ENCODE measurements at places on chromosomes 1 and 21.

DNA sequence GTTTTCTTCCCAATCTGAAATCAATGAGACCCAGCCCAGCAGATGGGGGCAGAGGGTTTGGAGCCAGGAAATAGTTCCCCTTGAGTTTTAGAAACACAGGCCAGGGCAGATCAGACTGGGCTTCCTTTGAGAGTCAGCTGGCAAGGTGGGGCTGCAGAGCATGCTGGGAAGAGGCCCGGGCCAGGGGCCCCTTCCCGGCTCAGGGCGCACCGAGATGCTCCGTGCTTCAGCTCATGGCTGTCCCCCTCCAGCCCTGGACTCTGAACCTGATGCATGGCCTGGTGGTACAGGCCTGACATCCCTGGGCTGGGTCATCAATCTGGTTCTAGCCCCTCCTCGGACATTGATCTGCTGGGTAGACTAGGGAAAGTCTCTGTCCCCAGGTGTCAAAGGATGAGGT lies 65.1 kb upstream of the RUNX3 start:
- no peak for DNase-seq

GRCh38 chr1:202130816-202131522 lies 8.3 kb downstream of the GPR37L1 start:
- DNase-seq = no peak

DNA sequence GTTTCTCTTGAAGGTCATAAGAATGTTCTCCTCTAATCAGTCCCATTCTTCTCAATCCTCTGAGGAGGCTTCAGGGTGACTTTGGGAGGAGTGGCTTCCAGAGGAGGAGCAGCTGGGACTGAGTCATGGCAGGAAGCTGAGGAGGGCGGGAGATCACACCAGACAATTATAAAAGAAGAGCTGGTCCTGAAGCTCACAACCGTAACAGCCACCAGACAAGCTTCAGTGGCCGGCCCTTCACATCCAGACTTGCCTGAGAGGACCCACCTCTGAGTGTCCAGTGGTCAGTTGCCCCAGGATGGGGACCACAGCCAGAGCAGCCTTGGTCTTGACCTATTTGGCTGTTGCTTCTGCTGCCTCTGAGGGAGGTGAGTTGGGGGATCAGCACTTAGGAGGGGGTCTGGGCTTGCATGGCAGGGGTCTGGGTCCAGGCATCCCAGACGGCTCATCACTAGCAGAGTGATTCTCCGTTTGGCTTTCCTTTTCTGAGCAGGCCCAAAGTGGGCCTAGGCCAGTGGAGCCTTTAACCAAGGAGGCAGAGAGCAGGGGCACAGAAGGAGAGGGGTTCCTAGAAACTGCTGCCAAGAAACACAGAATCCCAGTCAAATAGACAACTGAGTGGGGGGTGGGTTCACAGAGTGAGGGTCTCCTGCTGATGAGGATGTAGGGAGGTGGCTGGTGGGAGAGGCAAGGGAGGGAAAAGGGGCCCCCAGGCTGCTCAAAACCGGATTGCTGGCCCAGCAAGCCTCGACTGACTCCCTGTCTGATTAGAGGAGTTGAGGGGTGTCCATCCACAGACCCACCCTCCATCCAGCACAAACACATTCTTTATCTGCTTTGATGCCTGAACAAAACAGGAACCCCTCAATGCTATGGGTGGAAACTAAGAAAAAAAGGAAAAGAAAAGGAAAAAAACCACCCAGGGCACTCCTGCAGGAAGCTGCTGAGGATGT lies at the start of gene ECM1:
ECM1 (plus strand) TSS at position 198 of the 953 bp plus-strand sequence; CDS start at position 299, 101 bp downstream.
- DNase-seq = no peak

DNA sequence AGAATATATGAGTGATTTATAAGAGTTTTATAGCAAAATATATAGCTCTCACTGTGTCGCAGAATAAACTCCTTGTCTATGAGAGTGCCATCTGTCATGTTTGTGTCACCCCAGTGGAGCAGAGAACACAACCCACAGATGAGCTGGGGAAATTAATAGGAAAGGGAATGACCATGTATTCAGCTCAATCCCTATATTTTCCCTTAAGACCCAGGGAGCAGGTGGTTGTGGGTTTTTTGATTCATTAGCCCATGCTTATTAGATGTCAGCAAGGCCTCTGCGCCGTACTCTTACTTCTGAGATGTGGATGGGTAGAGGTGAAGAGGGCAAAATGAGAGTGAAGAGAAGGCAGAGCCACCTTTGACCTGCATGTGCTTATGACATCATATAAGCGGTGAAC lies 4.1 kb upstream of the GREM2 start:
- no peak for DNase-seq

DNA sequence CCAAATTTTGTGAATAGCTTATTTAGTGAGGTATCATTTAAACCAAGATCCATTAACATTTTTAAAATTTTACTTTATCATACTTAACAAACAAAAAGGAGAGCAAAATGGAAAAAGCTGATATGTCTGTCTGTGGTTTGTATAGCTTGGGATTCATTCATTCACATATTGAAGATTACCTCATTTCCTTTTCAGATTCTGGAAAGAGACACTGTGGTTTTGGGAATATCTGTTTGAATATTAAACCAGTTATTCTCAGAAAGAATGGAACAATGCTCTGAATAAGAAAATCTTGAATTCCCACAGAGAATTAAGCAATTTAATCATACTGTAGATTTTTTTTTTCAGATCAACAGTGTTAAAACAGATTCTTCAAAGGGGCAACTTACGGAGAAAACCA lies 93.8 kb upstream of the PRDX6 start:
- DNase-seq = no peak

DNA sequence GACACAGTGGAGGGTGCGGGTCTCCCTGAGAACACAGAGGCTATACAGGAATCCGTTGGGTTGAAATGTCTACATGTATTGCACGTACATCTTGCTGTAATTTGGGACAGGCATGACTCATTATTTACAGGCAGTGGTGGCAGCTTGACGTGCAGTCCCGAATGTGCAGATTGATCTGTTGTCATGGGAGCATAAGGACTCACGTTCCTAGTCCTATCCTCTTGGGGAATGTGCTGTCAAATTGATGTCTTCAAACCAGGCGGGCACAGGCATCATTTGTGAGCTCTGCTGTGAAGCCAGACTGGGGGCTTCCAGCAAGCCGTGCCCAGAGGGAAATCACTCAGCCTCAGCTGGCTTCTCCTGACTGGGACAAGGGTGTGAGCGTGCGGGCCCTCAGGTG lies 40.5 kb downstream of the S100B start:
- DNase-seq = no peak

DNA sequence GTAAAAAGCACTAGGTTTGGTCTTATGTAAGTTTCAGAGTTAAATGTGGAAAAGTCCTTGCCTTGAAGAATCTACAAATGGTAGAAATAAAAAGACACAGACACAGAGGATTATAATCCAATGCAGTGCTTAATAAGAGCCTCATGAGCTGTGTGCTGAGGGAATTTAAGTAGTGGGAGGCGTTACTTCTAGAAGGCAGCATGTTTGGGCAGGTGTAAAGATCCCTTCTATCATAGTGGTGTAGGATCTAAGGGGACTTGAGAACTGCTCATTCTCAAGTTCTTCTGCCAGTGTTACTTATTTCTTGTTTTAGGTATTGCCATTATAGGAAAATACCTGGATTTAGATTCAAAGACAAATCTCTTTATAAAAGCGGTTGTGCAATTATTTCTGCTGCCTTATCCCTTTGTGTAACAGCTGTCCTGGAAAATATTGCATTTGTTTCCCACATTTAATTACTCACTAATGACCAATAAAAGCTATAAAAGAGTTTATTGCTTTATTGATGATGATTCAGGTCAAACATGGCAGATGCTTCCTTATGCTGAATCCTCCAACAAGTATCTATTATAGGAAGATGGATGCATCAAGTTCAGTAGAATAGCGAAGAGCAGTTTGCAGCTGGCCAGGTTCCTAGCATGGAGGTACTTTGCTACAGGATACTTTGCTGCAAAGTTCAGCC lies 132.5 kb upstream of the IVNS1ABP start:
- no peak for DNase-seq

DNA sequence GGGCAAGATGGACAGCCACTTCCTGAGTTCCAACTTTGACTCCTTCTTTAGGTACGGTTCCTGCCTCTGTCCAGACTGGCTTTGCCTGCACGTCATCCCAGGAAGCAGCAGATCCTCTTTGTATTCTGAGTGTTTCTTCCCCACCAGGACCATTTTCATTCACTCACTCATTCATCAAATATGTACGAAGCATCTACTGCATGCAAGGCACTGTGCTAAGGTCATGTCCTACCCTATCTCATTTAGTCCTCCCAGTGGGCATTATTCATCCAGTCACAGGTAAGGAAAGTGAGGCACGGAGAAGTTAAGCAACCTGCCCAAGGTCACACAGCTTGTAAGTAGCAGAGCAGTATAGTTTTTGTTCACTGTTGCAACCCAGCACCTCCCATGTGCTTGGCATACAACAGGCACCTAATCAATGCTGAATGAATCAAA lies 13.9 kb downstream of the CRYBG2 start:
- DNase-seq = no peak

- no peak for DNase-seq
These were observed 18.1 kb upstream of the SLC44A3 start for GRCh38 chr1:94801919-94802546.

All from activated T-helper 1 cell treated with anti-CD3 and anti-CD28 coated beads, Interleukin-2, amount 50 U/mL, for 16 hours (primary cell).